ENCODE measurements at places on chromosomes 16 and 17.

GRCh38 chr16:65376601-65377000 is 254.7 kb upstream of the CDH11 start:
- no peak for DNase-seq

DNA sequence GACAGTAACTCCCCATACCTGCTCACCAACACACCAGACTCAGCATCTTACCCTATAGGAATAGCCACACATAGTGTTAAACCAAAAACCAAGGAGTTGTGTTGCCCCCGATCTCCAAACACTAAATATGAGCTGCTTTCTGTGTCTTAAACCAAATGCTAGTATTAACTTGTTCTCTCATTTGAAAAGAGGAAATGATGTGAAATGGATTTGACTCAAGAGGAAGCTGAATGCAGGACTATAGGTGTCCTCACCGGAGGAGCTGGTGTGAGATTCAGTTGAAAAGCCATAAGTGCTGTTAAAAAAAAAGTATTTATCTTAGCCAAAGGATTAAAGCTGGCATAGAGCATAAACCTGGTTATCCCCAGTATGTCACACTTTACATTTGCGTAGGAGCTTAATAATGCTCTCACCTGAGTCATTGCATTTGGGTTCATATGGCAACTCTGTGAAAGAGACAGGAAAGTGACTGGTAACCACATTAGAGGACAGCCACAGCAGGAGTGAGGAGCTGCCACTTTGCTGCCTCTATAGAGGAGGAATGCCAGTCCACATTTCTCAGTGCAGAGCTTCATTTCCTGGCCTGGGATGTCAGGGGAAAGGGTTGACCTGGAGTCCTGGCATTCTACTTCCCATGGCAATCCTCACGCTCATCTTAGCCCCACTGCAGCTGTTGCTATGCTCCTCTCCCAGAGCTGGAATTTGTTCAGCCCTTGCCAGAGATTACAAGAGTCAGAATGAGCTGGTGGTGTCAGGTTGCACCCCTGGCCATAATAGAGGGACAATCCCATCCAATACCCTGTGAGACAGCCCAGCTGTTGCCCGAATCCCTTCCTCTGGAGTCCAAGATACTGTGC is 143.3 kb upstream of the ANKFN1 start:
- DNase-seq: no peak

DNA sequence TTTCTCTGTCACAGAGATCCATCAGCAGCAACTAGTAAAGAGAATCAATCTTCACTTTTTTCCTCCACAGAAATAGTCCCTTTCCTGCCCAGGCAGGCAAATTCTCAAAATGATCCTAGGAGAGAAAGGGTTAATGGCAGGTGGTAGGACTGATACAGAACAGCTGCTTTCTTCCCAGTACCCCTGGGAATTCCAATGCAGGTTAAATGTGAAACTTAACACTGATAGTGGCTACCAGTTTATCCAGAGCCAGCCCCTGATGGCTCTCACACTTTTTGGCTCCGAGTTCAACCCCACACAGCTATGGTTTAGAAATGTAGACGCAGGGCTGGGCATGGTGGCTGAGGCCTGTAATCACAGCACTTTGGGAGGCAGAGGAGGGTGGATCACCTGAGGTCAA is 22.2 kb downstream of the MARVELD3 start:
- no peak for DNase-seq

- DNase-seq: peak; percentile 87
These were observed 4.9 kb downstream of the MLKL start for GRCh38 chr16:74695450-74696422.

- DNase-seq: no peak
These were observed 7.5 kb downstream of the TMEM170A start for GRCh38 chr16:75456971-75457370.

DNA sequence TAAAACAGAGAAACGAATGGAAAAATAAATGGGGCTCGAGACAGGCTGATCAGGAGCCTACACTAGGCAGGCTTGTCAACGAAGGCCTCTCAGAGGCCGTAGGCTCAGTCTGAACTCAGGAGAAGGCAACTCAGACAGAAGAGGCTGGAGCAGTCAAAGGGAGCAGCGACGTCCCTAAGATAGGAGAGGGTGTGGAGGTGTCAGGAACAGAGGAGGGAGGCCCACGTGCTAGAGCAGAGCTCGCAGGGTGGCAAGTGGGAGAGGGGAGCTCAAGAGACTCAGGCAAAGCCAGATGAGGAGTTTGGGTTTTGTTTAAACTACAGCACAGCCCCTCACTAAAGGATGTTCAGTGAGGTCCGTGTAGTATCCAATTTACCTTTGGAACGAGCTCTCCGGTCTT is 32.7 kb downstream of the LRRC75A start:
- no peak for DNase-seq

GRCh38 chr17:56521414-56522141 is 71.9 kb upstream of the NOG start:
- no peak for DNase-seq

GRCh38 chr16:85624646-85625045 is 11.5 kb downstream of the GSE1 start:
- DNase-seq: no peak

DNA sequence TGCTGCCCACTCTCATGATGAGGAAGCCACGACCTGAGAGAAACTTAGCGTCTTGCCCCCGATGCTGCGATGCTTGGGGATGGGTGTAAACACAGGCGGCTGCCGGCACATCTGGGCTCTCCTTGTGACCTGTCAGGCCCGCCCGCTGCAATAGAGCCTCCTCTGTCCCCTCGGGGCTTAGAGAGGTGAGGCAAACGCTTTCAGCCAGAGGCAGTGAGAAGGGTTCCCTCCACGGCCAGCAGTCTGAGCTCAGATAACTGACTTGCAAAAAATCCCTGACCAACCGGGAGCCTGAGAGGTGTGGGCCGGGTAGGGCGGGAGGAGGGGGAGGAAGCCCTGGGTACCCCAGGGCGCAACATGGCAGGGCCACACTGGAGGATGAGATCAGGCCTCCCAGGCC is 260.6 kb downstream of the C16orf95 start:
- DNase-seq: no peak

- no peak for DNase-seq
These were observed 42.2 kb upstream of the HAPSTR1 start for GRCh38 chr16:9049241-9049640.

- DNase-seq: no peak
These were observed 1.1 kb downstream of the ELOB start for GRCh38 chr16:2775765-2776499.

DNA sequence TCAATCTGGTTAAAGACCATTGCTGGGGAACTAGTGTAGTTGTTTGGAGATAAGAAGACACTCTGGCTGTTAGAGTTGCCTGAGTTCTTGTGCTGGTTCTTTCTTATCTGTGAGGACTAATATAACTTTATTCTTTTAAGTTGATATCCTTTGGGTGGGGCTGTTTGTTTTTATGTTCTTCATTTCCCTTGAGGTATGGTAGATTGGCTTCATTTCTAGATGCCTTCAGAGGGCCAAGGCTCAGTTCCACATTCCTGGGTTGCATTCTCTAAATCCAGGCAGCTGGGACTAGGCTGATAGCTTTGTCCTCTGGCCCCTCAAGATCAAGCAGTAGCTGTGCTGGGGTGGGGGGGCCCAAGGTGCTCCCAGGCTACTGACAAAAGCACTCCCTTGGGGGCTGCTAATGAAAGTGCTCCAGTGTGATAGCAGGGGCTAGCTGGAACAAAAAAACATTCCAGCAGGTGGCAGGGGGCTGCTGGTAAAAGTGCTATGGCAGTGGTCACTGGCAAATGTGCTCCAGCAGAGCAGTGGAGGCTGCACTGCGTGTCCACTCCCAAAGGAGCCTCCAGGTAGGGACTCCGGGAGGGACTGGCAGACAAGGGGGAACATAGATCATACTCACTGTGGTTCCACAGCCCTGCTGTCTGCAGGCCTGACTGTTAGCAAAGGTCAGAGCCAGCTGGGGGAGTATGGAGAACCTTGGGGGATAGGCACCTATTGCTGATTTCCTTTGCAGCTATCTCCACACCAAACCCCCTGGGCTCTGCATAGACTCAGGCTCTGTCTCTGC is 45.9 kb upstream of the KCNJ16 start:
- DNase-seq: no peak

GRCh38 chr17:43399839-43400328 is 1.1 kb downstream of the ARL4D start:
- DNase-seq: no peak

- DNase-seq: no peak
These were observed 110.1 kb downstream of the YPEL2 start for GRCh38 chr17:59441464-59442096.

DNA sequence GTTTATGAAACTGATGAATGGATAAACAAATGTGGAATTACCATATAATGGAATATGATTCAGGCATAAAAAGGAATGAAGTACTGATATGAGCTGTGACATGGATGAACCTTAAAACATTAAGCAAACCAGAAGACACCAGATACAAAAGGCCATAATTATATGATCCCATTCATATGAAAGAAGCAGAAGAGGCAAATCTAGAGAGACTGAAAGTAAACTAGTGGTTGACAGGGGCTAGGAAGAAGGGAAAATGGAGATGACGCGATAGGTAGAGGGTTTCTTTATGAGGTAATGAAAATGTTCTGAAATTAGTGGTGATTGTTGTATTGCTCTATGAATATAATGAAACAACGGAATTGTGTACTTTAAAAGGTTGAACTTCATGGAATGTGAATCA is 88.4 kb downstream of the HIC1 start:
- no peak for DNase-seq

GRCh38 chr17:45987706-45988105 is 11.3 kb upstream of the STH start:
- DNase-seq: no peak

DNA sequence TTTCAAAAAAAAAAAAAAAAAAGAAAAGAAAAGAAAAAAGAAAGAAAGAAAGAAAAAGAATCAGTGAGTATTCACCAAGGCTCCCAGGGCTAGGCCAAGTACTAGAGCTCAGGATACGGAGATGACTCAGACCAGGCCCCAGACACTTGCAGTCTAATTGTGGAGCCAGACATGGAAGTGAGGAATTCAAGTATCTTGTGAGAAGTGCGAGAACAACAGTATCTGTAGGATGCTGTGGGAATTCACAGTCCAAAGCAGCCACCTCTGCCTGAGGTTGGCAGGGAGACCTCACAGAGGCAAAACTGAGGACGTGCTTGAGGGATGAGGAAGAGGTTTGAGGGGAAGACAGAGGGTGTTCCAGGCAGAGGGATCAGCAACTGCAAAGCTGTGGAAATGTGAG is 14.0 kb upstream of the ALDOA start:
- DNase-seq: no peak

- no peak for DNase-seq
These were observed 25.1 kb upstream of the SLC47A1 start for GRCh38 chr17:19508577-19508867.

DNA sequence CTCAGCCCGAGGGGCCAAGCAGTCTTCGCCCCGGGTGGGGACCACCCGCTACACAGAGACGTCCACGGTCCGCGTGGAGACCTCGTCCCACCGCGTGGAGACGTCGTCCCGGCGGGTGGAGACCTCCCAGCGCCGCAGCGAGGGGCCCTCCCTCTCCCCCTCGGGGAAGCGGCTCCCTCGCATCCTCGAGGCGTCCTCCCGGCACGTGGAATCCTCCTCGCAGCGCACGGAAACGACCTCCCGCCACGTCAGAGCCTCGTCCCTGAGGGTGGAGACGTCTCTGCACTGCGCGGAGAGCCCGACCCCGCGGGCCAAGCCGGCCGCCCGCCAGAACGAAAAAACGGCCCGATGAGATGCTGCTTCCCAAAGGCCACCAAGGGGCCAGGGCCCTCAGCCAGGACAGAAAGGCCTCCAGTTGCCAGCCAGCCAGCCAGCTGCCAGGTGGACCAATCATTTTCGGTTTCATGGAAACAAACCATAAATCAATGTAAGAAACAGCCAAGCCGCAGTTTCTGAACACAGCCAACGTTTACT is 424 bp downstream of the C17orf100 start:
- peak; percentile 63 for DNase-seq

DNA sequence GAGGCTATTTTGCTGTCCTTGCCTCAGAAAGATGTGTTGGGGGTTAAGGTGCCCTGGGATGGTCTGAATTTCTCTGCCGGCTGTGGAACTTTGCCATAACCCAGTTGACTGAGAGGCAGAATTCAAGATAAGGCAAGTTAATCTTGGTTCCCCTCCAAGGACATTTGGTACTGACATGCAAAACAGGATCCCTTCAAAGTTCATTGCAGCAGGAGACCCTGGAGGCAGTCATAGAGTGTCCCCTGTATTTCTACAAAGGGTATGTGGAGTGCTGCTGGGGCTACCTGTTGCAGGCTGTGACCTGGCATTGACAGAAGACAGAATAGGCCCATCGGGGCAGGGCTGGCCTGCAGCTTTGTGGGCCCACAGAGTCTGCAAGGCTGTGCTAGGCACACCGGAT is 135.6 kb upstream of the IRX3 start:
- DNase-seq: no peak

DNA sequence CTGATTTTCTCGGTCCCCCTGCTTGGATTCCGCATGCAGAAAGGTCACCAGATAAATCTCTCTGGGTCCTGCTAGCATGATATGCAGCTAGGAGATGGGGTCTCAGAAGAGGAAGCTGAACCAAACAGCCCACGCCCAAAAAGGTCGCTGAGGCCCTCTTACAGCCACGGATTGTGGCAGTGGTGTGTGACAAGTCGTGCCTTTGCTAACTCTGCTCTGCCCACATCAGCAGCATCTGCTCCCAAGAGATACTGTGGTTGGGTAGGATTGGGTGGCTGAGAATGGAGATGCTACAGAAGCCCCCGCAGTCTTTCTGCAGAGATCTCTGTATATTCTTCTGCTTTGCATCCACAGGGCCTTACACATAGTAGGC is 15.2 kb upstream of the SKAP1 start:
- no peak for DNase-seq

DNA sequence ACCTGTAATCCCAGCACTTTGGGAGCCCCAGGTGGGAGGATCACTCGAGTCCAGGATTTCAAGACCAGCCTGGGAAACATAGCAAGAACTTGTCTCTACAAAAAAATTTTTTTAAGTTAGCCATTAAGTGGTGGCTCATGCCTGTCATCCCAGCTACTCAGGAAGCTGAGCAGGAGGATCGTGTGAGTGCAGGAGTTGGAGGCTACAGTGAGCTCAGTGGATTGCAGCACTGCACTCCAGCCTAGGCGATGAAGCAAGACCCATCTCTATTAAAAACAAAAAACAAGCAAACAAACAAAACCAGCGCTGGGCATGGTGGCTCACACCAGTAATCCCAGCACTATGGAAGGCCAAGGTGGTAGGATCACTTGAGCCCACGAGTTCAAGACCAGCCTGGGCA is 38.0 kb downstream of the HEATR3 start:
- DNase-seq: no peak

- DNase-seq: no peak
These were observed 67.9 kb downstream of the TNRC6C start for GRCh38 chr17:78026381-78026780.

GRCh38 chr17:1372618-1373017 is 27.4 kb downstream of the YWHAE start:
- no peak for DNase-seq
